ENCODE measurements at places on chromosomes 12 and 14. TPM values are rescaled to one million over a fixed set of nuclear protein-coding genes. Genes with fewer than 3 reads are reported as not detected.

Gene APAF1
- total RNA-seq: 19.6 TPM

Gene GPRC5A
- total RNA-seq: 0.10 TPM

Gene TAS2R42
- total RNA-seq: not detected

Gene CLEC4D
- not detected for total RNA-seq

Gene MANSC4
- total RNA-seq: not detected

Gene SLC7A7
- total RNA-seq: 0.10 TPM

Gene KHNYN
- total RNA-seq: 62.5 TPM

DNA sequence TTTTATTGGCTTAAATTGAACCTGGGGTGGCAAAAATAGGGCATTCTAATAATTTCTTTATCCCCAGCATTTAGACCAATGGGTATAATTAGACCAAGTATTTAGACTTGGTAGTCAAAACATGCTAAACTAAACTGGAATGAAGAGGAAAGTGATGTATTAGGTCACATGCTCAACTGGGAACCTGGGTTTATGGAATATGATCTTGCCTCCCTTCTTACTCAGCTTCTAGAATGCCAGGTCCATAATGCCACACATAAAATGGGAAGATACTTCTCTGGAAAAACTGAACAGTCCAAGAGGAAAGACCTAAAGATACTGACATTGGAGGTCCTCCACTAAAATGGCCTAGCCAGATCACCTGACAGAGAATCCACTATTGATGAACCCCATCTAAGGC lies 6.2 kb upstream of the BIN2 start:
- H3K4me1 ChIP-seq: peaks cover 47% of the 10 kb centered on the region
- H3K36me3 ChIP-seq: no peaks in the 10 kb centered on the region
- no peaks in the 10 kb centered on the region for H3K27me3 ChIP-seq
- H3K4me3 ChIP-seq: no peak overlapping the region
- peak overlapping the region; percentile 50 for H3K27ac ChIP-seq
- DNase-seq: no peak

- H3K27me3 ChIP-seq: no peaks in the 10 kb centered on the region
- no peak for DNase-seq
- no peaks in the 10 kb centered on the region for H3K4me1 ChIP-seq
- no peaks in the 10 kb centered on the region for H3K36me3 ChIP-seq
- H3K27ac ChIP-seq: no peak overlapping the region
- H3K4me3 ChIP-seq: no peak overlapping the region
These were observed 9.6 kb downstream of the RDH16 start for GRCh38 chr12:56947633-56948456.

- no peaks in the 10 kb centered on the region for H3K36me3 ChIP-seq
- H3K27ac ChIP-seq: no peak overlapping the region
These were observed 9.5 kb upstream of the NAA30 start for GRCh38 chr14:57380935-57381334.

DNA sequence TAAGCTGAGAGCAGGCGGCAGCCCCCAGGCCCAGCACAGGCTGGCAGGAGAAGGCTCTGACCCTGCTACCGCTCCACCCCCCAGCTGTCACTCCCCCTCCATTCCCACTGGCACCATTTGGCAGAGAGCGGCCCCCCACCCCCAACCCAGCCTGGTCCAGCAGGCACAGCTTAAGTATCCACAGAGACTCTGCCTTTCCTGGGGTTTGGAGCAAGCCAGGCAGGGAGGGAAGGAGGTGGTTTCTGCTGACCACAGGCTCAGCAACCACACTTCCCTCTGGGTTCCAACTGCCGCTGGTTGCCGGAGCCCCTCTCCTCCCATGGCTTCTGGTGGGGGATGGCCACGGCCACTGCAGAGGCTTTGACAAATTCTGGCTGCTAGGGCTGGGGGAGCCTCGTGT lies 30.5 kb upstream of the CCND2 start:
- H3K27ac ChIP-seq: no peak overlapping the region
- H3K27me3 ChIP-seq: peaks cover 7% of the 10 kb centered on the region
- no peak overlapping the region for H3K4me3 ChIP-seq
- DNase-seq: no peak

- peaks cover 4% of the 10 kb centered on the region for H3K27me3 ChIP-seq
- no peaks in the 10 kb centered on the region for H3K4me1 ChIP-seq
These were observed 2.3 kb downstream of the VWF start for GRCh38 chr12:6122201-6122600.

DNA sequence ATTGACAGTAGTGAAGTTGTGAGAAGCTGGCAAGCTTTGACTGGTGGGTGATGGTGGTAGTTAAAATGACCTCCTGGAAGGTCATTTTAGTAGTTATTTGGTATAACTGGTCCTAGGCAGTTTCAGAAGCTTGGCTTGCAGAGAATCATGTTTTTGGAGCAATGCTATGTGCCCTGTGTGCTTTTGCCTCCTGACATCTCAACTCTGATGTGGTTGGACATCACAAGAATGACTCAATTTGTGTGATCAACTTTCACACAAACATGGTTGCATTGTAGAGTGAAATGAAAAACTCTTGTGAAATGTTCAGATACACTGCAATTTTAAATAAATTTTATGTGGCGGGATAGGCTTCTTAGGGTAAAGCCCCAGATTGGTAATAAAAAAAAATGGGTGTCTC lies 8.3 kb upstream of the ABCD2 start:
- DNase-seq: peak; percentile 22
- no peaks in the 10 kb centered on the region for H3K27me3 ChIP-seq
- no peak overlapping the region for H3K4me3 ChIP-seq

- H3K4me1 ChIP-seq: no peaks in the 10 kb centered on the region
- H3K27me3 ChIP-seq: no peaks in the 10 kb centered on the region
- no peak overlapping the region for H3K4me3 ChIP-seq
- no peaks in the 10 kb centered on the region for H3K36me3 ChIP-seq
- H3K27ac ChIP-seq: no peak overlapping the region
These were observed 248.0 kb upstream of the FLRT2 start for GRCh38 chr14:85281921-85282320.

- no peak within 1 kb of the TSS for H3K27ac ChIP-seq
- DNase-seq: peak; percentile 98
- H3K27me3 ChIP-seq: peaks cover 15% of the 10 kb centered on the region
- peak within 1 kb of the TSS; percentile 84 for H3K4me3 ChIP-seq
These were observed at the start of gene ARG2 for GRCh38 chr14:67619446-67620216. ARG2 (plus strand) TSS chr14:67619920; CDS start chr14:67619978, 58 bp downstream.

DNA sequence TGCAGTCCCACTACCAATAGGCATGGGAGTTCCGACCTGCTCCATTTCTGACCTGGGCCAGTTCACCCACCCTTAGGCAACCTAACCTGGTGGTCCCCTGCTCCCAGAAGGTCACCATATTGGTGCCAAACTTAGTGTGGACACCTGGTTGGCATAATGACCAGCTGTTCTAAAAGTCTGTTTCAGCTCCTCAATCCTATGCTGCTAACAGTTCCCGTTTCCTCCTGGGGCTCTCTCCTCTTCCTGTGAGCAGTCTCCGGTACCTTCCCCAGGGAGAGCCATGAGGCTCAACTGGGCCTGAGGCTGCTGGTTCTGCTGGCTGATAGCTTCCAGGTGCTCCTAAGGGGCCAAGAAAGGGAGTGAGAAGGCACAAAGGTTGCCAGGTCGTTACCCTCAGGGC lies 15.9 kb upstream of the BLTP3B start:
- DNase-seq: no peak
- peaks cover 5% of the 10 kb centered on the region for H3K4me1 ChIP-seq
- H3K27ac ChIP-seq: no peak overlapping the region
- H3K36me3 ChIP-seq: no peaks in the 10 kb centered on the region
- no peaks in the 10 kb centered on the region for H3K27me3 ChIP-seq
- H3K4me3 ChIP-seq: no peak overlapping the region

- peaks cover 85% of the 10 kb centered on the region for H3K4me1 ChIP-seq
- no peaks in the 10 kb centered on the region for H3K27me3 ChIP-seq
- peaks cover 12% of the 10 kb centered on the region for H3K36me3 ChIP-seq
- peak overlapping the region; percentile 70 for H3K27ac ChIP-seq
- peak overlapping the region; percentile 21 for H3K4me3 ChIP-seq
- DNase-seq: no peak
These were observed 7.0 kb downstream of the NIN start for GRCh38 chr14:50823762-50824636.

GRCh38 chr12:574475-575128 lies 88.6 kb downstream of the NINJ2 start:
- no peak overlapping the region for H3K4me3 ChIP-seq
- DNase-seq: no peak
- peak overlapping the region; percentile 28 for H3K27ac ChIP-seq
- no peaks in the 10 kb centered on the region for H3K36me3 ChIP-seq

DNA sequence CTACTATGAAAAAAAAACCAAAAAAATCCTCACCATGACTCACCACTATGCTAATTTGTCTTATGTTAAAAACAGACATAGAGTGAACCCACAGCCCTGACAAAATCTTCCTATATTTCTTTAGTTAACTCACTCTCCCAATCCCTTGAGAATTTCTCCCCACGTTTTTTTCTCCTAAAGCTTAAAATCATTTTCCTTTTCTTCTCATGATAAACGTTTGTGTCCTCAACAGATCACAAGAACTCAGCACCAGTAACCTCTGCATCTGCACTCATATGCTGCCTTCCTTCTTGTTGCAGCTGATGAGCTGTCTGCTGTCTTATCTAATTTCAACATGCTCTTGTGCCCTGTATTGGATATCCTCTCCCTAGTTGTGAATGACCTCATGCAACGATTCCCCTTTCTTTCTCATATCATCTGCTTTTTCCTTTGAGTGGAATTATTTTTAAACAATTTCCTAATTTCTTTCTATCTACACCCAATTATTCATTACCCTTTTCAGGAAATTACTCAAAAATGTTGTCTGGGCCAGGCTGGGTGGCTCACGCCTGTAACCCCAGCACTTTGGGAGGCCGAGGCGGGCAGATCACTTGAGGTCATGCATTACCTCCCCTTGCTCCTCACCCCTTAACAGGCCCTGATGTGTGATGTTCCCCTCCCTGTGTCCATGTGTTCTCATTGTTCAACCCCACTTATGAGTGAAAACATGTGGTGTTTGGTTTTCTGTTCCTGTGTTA lies 427.5 kb upstream of the MGAT4C start:
- no peaks in the 10 kb centered on the region for H3K4me1 ChIP-seq
- no peak for DNase-seq
- H3K36me3 ChIP-seq: no peaks in the 10 kb centered on the region

DNA sequence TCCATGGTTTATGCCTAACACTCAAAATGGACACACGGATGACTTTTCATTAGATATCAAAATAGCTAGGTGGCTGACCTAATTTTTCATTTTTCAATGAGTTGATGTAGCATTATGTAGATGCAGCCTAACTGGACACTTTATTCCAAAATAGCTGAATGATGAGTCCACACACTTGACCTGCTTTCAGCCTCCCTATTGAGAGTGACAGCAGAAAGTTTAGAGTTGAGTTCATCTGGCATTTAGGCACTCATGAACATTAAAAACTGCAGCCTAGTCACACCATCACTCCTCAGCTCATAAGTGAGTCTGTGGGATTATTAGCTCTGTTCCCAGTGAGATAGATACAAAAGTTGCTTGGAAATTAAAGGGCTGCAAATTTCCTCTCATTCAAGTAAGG lies 307.3 kb upstream of the PRKD1 start:
- no peaks in the 10 kb centered on the region for H3K4me1 ChIP-seq
- H3K27me3 ChIP-seq: no peaks in the 10 kb centered on the region
- no peak overlapping the region for H3K4me3 ChIP-seq
- H3K36me3 ChIP-seq: no peaks in the 10 kb centered on the region
- H3K27ac ChIP-seq: no peak overlapping the region

DNA sequence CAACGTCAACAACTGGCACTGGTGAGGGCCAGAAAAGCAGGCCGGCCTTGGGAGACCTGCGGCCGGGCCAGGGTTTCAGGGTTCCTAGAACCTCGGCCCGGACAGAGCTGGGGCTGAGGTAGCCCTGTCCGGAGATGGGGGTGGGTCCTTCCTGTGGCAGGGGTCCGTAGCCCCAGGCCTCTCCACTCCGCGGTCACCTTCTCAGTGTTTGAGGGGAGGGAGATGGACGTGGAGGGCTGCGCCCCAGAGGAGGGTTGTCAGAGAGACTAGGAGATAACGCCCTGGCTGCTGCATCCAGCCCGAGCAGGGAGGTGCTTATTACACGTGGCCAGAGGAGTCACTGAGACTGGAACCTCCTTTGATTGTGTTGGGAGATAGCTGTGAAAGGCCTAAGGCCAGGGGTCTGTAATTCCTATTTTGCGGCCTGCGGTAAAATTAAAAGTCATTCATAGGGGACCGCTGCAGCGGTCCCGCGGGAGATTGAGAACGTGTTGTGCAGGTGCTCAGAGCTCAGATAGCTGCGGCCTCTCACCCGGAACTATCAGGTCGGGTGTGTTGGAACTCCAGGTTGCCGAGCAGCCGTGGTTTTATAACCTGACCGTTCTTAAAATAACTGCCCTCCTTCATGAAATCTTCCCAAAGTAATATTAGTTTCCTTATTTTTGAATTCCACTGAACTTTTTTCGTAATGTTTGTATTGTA lies 507 bp downstream of the AHSA1 start:
- H3K27ac ChIP-seq: peak overlapping the region; percentile 98
- peak overlapping the region; percentile 100 for H3K4me3 ChIP-seq
- H3K4me1 ChIP-seq: peaks cover 35% of the 10 kb centered on the region
- H3K27me3 ChIP-seq: no peaks in the 10 kb centered on the region
- peaks cover 32% of the 10 kb centered on the region for H3K36me3 ChIP-seq

- peaks cover 5% of the 10 kb centered on the region for H3K27me3 ChIP-seq
- peaks cover 23% of the 10 kb centered on the region for H3K4me1 ChIP-seq
- H3K27ac ChIP-seq: no peak overlapping the region
- H3K4me3 ChIP-seq: no peak overlapping the region
- no peaks in the 10 kb centered on the region for H3K36me3 ChIP-seq
These were observed 2.6 kb upstream of the RASAL1 start for GRCh38 chr12:113137861-113138783.

- H3K36me3 ChIP-seq: no peaks in the 10 kb centered on the region
- no peak overlapping the region for H3K27ac ChIP-seq
- peaks cover 2% of the 10 kb centered on the region for H3K27me3 ChIP-seq
These were observed 31.8 kb upstream of the LRRC10 start for GRCh38 chr12:69642531-69642930.

GRCh38 chr12:46386877-46387629 lies 14.5 kb upstream of the SLC38A2 start:
- no peaks in the 10 kb centered on the region for H3K27me3 ChIP-seq
- H3K27ac ChIP-seq: no peak overlapping the region
- DNase-seq: no peak
- H3K4me3 ChIP-seq: no peak overlapping the region
- H3K4me1 ChIP-seq: peaks cover 39% of the 10 kb centered on the region

DNA sequence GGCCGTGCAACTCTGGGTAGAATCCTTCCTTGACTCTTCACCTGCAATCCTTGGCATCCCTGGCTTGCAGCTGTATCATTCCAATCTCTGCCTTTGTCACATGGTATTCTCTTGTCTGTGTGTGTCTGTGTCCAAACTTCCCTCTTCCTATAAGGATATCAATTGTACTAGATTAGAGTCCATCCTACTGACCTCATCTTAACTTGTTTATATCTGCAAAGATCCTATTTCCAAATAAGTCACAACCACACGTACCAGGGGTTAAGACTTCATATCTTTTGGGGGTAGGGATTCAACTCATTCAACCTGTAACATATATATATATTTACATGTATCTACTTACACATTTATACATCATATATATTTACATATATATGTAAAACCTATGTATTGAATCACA lies 29.6 kb upstream of the RASSF3 start:
- H3K36me3 ChIP-seq: peaks cover 1% of the 10 kb centered on the region
- peaks cover 28% of the 10 kb centered on the region for H3K4me1 ChIP-seq
- DNase-seq: no peak
- H3K27me3 ChIP-seq: no peaks in the 10 kb centered on the region
- no peak overlapping the region for H3K27ac ChIP-seq
